ENCODE measurements at places on chromosomes 2 and 18.

GRCh38 chr2:61707984-61708852, 145.6 kb downstream of the FAM161A start:
- DNase-seq, result peak; percentile 65
- H3K4me1 ChIP-seq, result peaks cover 44% of the 10 kb centered on the region
- H3K4me3 ChIP-seq, result no peak overlapping the region
- H3K36me3 ChIP-seq, result no peaks in the 10 kb centered on the region
- H3K27ac ChIP-seq, result peak overlapping the region; percentile 65

DNA sequence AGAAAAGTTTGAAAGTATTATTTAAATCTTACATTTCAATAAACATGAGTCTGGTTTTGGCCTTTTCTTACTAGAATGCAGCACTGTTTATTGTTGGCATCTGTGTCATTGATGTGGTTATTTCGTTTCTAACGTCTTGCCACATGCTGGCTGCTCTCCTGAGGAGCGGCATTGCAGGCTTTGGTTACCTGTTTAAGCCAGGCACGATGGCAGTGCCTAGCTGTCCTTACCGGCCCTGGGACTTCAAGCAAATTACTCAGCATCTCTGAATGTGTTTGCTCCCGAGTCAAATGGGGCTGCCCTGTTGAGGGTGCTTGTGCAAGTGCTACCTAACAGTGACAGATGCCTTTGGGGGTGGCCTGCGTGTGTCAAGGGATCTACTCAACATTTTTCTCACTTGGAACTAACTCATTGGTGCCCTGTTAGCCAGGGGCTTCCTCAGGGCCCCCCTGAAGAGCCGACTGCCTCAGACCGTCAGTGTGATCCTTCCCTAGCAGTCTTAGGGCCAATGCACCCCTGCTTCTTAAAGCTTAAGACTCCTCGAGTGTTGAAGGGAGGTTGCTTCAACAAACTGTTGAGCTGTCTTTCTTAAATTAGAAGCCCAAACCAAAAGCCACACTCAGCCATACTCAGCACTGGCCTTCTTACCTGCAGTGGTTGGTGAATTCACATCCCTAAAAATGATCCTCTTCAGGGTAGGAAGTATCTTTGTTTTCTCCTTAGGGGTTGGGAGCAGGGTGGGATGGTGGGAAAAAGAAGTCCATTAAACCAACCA, 151.5 kb downstream of the NCK2 start:
- H3K4me1 ChIP-seq, result peaks cover 7% of the 10 kb centered on the region
- no peak overlapping the region for H3K27ac ChIP-seq
- H3K4me3 ChIP-seq, result no peak overlapping the region
- H3K36me3 ChIP-seq, result no peaks in the 10 kb centered on the region
- no peak for DNase-seq

- H3K27me3 ChIP-seq, result no peaks in the 10 kb centered on the region
- H3K4me3 ChIP-seq, result no peak overlapping the region
- H3K27ac ChIP-seq, result no peak overlapping the region
- no peaks in the 10 kb centered on the region for H3K36me3 ChIP-seq
- DNase-seq, result peak; percentile 15
Measured at GRCh38 chr2:6748406-6749067, 117.2 kb downstream of the CMPK2 start.

DNA sequence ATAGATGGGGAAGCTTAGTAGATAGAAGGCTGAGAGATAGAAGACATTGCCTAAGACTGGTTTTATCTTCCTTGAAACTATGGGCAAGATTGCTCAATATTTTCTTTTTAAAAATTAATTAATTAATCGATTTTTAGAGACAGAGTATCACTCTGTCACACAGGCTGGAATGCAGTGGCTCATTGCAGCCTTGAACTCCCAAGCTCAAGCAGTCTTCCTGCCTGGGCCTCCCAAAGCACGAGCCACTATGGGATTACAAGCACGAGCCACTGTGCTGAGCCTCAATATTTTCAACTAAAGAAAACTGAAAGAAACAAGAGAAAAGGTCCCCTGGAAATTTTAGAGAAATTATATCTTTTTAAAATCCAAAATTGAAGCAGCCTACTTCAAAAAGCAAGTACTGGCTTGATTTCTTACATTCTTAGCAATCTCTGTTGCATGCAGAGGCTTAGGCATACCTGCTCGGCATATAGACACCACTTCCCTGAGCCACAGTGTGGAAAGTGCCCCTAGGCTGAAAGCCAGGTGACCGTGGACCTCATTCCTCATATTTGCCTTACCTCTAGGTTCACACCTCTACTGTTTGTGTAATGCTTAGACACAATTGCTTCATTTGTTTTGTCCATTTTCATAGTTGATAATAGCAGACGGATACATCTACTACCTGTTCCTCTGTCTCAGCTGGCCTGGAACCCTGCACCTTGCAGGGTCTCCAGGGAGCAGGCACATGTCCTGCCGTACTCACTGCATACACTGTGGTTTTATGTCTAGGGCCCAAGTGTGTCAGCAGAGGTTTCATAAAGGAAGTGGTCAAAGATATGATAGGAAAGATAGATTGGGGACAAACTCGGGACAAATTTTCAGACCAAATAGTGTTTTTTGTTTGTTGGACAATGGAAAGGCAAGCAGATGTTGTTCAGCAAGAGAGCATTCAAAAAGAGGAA, 166.5 kb upstream of the ALPP start:
- no peaks in the 10 kb centered on the region for H3K4me1 ChIP-seq
- no peak overlapping the region for H3K27ac ChIP-seq
- no peaks in the 10 kb centered on the region for H3K36me3 ChIP-seq
- no peak for DNase-seq

DNA sequence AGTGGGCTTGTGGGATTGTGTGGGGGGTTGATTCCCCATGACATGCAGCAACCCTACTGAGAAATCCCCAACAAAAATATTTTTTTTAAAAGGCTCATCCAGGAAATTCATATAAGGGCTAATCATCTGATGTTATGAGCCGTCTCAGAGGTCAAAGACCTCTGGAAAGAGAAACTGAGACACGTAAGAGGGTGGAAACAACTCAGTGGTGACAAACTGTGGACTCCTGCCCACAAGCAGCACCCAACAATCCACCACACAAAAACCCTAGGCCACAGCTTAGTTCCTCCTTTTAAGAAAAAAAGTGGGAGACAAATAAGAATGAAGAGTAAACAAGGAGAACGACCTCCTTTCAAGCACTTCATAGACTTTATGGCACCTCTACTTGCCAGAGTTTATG, 1096.1 kb upstream of the NRXN1 start:
- DNase-seq, result no peak
- no peak overlapping the region for H3K27ac ChIP-seq
- H3K4me3 ChIP-seq, result no peak overlapping the region
- H3K27me3 ChIP-seq, result no peaks in the 10 kb centered on the region
- H3K36me3 ChIP-seq, result no peaks in the 10 kb centered on the region
- H3K4me1 ChIP-seq, result no peaks in the 10 kb centered on the region
